ENCODE measurements at places on chromosomes 1 and 21. TPM values are rescaled to one million over a fixed set of nuclear protein-coding genes. Genes with fewer than 3 reads are reported as not detected.

DNA sequence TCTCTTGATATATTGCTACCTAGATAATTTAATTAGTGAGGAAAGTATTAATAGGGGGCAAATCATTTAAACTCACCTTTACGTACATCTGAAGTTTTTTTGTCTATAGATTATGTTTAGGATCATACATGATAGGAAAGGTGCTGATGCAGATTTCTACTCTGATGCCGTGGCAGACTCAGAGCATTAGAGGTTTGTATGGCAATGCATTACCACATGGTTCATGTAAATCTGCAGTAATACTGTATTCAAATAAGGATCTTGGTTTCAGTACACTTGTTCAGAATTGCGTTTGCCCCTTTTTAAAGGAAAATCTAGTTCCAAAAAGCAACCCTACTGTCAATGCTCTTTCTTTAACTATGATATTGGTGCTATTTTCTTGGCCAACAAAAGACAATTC is 288.3 kb downstream of the PTPRC start:
- no peak for DNase-seq

Gene SERPINC1
- not detected for total RNA-seq

Gene FAM151A
- total RNA-seq, result not detected

DNA sequence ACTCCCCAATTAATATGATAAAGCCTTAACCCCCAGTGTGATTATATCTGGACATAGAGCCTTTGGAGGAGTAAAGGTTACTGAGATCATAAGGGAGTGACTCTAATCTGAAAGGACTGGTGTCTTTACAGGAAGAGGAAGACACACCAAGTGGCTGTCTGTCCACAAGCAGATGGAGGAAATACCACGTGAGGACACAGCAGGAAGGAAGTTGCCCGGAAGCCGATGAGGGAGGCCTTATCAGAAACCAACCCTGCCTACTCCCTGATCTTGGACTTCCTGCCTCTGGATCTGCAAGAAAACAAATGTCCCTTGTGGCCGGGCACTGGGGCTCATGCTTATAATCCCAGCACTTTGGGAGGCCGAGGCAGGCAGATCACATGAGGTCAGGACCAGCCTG is 110.3 kb upstream of the CHRM3 start:
- no peak for DNase-seq

Measured in Caki2 (cell line).